ENCODE measurements at places on chromosomes 6 and 20.

GRCh38 chr6:67689329-67689728 lies 945.8 kb upstream of the ADGRB3 start:
- no peak for DNase-seq

DNA sequence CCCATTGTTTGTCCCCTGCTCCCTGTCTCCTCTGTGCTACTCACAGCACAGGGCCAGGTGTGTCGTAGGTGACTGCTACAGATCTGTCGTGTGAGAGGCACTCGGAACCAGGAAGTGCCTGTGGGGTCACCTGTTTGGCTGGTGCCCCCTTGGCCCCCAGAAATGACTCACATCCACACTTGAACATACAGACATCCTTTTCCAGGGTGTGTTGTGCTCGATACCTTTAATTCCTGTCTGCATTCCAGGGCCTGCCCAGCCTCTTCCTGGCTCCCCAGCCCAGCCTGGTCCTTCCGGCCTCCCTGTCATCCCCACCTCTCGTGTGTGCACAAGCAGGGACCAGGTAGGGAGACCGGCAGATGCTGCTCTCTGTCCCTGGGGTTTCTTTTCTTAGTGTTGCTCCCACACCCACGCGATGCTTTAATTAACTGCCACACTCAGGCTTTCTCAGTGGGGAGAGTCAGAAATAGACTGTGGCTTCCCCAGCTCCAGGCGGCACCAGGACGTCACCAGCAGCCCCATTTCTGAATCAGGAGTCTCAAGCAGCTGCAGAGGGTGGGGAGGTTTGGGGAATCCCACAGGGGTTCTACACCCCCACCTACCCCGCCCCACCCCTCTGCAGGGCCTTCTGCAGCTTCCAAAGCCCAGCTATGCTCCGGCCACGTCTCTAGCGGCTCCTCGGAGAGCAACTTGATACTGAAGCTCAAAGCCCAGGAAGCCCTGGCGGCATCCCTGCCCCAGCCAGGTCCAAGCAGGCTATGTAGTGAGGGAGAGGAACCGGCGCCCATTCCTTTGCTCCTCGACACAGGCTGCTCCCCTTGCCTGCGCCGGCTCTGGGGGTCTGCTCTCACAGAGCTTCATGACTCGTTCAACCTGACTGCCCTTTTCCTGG lies 102.2 kb downstream of the SYCP2 start:
- no peak for DNase-seq

DNA sequence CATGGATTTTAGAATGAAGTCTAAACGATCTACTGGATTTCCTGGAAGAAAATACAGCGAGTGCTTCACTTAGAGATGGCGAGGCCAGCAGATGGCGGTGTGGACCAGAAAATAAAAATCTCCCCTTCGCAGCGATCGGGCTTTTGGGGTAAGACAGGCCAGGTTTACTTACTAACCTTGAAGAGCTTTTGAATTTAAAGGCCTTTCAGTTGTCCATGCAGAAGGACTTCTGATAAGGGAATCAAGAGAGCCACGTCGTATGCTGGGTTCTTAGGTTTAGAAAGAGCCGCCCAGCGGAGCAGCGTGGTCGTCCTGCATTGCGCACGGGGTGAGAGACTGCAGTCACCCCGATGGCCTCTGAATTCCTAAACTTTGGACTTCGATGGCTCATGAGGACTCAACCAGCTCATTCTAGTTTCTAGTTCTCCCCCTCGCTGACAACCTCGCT lies 125.2 kb upstream of the RALGAPA2 start:
- DNase-seq, result peak; percentile 63

GRCh38 chr6:118537574-118537973 lies 10.5 kb upstream of the PLN start:
- DNase-seq, result no peak

DNA sequence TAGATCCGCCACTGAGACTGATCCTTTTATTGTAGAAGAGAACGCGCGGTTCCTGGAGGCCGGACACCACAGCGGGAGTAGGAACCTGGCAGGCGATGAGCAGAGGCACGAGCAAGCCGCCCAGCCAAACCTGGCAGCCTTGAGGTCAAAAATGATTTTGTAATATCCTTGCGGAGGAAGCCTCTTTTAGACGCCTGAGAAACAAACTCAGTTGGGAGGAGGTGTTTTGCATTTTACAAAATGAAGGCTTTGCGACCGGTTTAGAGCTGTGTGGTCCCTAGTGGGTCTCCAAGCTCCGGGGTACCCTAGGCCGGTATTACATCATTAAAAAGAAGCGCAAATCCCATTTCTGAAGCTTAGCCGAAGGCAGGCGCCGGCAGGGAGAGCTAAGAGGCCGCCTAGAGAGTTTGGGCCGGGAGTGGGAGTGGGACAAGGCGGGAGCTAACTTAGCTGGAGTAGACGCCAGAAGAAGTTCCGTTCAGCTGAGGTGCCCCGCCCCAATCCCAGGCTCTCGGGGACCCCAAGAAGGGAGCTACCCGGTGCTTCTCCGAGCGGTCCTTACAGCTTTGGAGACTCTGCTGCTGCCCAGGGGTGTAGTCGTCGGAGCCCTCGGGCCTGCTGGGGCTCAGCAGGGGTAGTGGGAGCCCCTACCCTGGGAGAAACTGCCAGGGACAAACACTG lies 1.9 kb upstream of the TBX18 start:
- DNase-seq, result no peak

GRCh38 chr6:17972074-17972952 lies 15.1 kb downstream of the KIF13A start:
- DNase-seq, result no peak

- no peak for DNase-seq
These were observed 21.2 kb upstream of the MAPK13 start for GRCh38 chr6:36109092-36109491.

GRCh38 chr6:163589387-163589786 lies 174.9 kb downstream of the QKI start:
- no peak for DNase-seq

GRCh38 chr6:34912715-34913464 lies 23.8 kb downstream of the ANKS1A start:
- DNase-seq, result no peak

GRCh38 chr6:135622081-135622480 lies 124.5 kb upstream of the AHI1 start:
- DNase-seq, result no peak

DNA sequence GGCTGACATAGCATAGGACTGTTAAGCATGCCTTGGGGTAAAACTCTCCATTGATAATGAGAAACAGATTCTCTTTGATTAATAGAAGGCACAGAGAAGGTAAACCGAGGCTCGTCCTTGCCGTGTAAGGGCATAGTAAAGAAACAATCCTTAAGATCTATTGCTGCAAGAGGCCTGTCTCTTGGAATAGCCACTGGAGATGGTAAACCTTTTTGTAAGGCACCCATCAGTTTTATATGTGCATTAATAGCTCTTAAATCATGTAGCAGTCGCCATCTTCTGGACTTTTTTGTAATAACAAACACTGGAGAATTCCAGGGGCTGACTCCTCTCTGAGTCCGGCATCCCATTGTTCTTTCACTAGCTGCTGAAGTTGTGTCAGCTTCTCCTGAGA lies 8.4 kb upstream of the ABHD12 start:
- DNase-seq, result peak; percentile 79

GRCh38 chr20:63624486-63624885 lies 2.4 kb downstream of the GMEB2 start:
- no peak for DNase-seq

- DNase-seq, result peak; percentile 33
These were observed 1.6 kb downstream of the TENT5A start for GRCh38 chr6:81750681-81751387.

DNA sequence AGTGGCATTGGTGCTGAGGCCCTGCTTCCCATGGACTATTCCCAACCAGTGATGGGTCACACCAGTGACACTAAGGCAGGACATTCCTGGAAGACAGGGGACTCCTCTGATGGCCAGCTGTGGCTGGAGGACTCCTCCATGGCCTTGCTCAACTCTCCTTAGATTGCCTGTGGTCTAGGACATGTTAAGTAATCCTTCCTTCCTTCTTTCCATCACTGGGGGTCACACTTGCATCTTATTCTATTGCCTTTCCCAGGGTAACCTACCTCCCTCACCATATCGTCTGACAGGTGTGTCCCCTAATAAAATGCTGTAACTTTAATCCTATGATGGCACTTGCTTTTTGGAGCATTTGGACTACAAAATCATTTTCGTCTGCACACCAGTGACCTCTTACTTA lies 24.5 kb upstream of the HLA-A start:
- DNase-seq, result peak; percentile 30

GRCh38 chr6:4503700-4504099 lies 272.5 kb upstream of the CDYL start:
- no peak for DNase-seq

DNA sequence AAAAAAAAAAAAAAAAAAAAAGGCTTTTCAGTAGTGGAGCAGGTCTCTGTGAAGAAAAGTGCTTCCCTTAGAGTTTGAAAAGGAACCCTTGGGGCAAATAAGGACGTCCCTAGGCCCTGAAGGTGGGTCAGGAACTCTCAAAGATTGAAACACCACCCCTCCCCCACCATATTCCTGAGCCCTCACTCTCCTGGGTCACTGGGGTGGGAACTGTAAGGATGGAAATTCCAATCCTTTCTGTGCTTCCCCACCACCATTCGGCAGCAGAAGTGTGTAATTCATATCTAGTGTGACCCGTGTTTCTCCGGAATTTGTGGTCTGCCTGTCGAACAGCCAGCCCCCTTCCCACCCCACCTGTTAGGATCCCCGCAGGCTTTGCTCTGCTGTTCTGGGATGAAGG lies 12.3 kb downstream of the CDYL start:
- no peak for DNase-seq

- DNase-seq, result peak; percentile 53
These were observed 753.1 kb downstream of the MAFB start for GRCh38 chr20:39935901-39936300.

GRCh38 chr6:145155873-145156782 lies 579.2 kb downstream of the EPM2A start:
- peak; percentile 56 for DNase-seq

- no peak for DNase-seq
These were observed 53.2 kb downstream of the VSTM2L start for GRCh38 chr20:37956107-37956585.

DNA sequence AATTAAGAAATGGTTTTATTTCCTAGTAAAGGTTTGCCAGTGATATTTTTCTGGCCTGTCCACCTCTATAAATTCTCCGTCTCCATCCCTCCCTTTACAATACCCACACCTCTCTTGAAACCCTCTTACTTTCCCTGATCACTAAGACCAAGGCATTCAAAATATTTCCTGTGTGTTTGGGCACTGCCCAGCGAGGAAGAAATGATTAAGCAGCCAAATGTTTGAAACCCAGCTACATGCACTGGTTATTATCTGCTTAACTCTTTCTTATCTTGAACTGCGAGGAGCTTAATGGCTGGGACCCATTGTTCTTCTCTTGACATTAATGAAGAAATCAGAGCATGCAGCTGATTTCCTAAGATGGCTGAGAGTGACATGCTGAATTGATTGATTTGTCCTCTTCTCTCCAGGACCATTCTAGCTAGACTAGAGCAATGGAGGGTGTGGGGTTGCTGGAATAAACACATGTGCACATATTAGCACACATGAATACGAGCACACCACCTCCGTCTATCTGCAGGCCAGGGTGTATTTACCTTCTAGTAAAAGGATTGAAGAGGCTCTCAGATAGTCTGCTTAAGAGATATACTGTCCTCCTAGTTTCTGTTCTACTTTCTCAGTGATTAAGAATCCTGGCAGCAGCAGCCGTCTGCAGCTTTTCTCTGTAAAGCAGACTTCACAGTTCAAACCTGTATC lies 46.1 kb upstream of the PRDM1 start:
- no peak for DNase-seq

DNA sequence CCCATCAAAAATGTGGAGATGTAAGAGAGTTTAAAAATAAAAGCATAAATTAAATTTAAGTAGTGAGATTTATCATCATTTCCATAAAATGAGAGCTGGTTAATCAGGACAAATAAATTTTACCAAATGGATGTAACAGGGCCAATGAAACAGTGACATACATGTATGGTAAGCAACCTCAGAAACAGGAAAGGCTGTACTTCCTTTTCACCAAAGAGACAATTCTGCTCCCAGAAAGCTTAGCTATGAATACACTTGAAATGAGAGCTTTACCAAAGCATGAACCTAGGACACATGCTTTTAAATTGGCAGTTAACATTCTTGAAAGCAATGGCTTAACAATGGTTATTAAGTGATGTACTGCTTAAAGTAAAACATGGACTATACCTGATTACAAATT lies 12.1 kb upstream of the UBE2J1 start:
- no peak for DNase-seq

- no peak for DNase-seq
These were observed 3.3 kb downstream of the PLCB4 start for GRCh38 chr20:9071976-9072726.

DNA sequence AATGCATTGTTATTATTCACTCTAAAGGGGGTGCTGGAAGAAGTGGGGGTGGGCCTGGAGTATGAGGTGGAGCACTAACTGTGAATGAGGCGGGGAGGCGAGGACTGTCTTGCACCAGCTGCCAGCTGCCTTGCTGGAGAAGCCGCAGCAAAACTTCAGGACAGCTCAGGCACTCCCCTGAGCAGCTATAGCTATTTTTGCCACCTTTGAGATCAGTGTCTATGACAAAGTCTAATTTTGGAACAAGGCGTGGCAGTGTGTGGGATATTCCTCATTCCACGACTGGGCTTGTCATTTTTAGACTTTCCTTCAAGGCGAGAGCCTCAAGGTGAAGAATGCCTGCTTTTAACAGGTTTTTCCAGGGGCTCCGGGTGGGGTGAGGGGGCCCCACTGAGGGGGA lies 143.8 kb downstream of the DOK5 start:
- no peak for DNase-seq

DNA sequence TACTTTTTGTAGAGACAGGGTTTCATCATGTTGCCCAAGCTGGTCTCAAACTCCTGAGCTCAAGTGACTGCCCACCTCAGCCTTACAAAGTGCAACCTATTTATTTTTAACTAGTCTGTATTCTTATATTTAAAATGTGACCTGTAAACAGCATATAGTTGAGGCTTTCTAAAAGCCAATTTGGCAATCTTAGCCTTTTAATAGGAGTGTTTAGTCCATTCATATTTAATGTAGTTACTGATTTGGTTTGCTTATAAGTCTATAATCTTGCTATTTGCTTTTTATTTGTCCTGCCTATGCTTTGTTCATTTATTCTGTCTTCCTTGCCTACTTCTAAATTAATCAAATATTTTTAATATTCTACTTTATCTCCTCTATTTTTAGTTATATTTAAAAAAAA lies 15.0 kb upstream of the SOX4 start:
- no peak for DNase-seq

GRCh38 chr6:21438986-21439352 lies 154.6 kb upstream of the SOX4 start:
- DNase-seq, result peak; percentile 35
